ENCODE measurements at places on chromosomes 2 and 18.

DNA sequence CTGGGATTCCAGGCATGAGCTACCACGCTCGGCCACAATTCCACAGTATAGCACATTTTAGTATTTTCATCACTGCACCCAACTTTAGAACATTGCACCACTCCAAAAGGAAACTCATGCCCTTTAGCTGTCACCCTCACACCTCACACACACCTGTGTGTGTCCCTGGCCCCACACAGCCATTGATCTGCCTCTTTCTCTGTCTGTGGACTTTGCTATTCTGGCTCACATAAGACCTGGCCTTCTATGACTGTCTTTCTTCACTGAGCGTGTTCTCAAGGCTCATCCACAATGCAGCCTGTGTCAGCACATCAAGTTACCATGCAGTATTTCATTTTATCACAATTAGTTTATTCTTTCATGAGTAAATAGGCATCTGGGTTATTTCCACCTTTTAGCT is 19.7 kb upstream of the ATP9B start:
- DNase-seq = no peak

DNA sequence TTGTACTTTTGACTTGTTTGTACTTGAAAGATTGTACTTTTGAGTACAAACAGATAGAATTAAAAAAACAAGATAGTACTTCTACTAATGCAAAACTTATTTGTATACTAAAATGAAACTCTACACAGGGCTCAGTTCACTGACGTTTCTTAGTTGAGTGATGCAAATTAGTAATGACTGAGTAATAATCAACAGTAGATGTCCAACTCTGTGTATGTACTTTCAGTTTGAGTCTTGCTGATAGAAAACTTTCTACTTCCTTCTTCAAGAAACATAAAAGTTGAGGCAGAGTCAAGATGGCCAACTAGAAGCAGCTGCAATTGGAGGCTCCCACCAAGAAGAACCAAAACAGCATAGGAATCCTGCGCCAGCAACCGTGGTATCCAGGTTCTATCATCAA is 585.0 kb downstream of the NR4A2 start:
- DNase-seq = no peak

DNA sequence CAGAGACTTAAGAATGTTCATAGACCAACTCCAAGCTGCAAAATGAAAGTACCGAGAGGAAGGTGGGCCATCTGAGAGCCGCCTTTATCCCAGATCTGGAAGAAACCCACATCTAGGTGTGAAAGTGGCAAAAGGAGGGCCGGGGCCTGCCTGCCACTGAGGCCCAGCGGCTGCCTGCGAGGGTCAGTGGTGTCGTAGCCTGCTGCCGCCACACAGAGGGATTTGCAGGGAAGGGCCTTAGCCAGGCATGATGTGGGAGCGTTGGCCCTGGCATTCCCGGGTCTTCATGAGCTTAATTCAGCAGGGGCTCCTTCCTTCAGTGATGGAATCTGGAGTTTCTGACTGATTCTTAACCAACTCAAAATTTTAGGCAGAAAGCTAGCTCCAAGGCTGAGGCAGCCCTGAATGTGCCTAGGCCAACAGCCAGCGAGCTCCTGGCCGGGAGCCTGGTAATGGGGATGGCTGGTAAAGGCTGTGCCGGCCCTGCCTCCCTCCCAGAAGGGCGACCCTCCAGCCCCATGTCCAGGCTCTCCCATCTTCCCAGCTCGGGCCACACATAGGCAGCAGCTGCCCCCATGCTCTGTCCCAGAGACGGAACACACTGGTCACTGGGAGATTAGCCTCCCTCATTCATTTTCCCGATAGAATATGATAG is 230.1 kb downstream of the AGAP1 start:
- DNase-seq = no peak

DNA sequence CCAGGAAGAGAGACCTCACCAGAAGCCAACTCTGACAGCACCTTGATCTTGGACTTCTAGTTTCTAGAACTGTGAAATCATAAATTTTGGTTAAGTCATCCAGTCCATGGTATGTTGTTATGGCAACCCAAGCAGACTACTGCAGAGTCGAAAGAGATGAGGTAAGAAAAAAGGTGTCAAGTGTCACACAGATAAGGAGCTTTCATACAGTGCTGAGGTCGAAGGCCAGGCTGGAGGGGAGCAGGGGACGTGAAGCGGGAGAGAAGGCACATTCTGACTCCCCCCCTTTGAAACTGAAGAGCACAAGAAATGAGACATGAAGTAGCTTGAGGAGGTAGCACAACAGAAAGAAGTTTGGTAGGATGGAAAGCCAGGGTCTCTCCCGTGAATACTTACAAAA is 110.4 kb downstream of the ALK start:
- no peak for DNase-seq

GRCh38 chr18:54117853-54118773 is 106.4 kb downstream of the MBD2 start:
- no peak for DNase-seq

DNA sequence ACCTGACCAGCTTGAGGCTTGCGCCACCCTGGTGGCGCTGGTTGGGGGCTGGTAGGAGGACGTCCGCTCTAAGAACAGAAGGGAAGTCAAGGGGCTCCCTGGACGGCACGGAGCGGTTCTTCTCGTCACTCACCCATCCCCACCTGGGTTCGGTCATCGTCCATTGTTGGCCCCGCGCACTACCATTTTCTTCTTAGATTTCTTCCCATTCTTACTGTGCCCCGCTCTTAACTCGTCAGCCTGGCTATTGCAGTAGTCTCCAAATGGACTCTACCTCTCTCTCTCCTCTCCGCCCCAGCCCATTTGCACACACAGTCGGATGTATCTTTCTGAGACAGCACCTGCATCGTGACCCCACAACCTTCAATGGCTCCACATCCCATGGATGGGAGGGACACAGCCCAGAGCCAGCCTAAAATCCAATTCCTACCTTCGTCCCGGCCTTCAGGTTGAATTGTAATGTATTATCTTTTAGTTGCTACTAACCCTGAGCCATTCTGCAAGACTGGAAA is 814 bp upstream of the RAB1A start:
- peak; percentile 3 for DNase-seq

DNA sequence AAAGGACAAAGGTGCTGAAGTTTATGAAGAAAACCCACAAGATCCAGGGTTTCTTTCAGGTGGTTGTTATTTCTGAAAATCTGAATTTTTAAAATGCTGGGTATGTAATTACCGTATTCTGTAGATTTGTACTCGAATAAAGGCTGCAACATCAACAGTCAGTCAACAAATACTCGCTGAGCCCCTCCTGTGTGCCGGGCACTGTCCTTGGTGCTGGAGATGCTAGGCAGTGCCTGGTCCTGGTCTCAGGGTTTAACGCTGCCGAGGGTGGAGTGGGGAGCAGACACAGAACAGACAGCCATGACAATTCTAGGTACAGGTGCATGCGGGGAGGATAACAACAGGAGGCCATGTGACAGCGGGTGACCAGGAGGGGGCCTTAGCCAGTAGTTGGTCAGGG is 27.2 kb upstream of the PDIA6 start:
- no peak for DNase-seq

GRCh38 chr2:30871980-30872789 is 64.9 kb upstream of the CAPN13 start:
- no peak for DNase-seq

GRCh38 chr18:58175786-58176176 is 131.8 kb downstream of the NEDD4L start:
- no peak for DNase-seq

- DNase-seq = peak; percentile 50
These were observed 130.2 kb downstream of the ARHGAP15 start for GRCh38 chr2:143259368-143259958.

DNA sequence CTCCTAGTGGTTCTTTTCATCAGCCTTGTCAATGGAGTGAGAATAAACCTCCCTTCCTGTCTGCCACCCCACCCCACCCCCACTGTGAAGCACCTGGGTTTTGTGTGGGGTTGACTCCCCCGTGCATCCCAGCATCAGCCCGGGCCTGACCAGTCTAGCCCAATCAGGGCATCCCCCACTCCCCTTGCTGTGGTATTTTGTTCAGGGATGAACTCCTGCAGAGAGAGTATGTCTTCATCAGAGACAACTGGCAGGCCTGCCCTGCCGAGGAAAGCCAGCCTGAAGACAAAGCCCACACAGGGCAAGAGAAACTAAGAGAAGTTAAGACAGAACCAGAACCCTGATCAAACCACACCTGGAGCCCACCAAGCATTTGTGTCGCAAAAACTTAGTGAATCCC is 36.7 kb upstream of the RMP24 start:
- DNase-seq = no peak

DNA sequence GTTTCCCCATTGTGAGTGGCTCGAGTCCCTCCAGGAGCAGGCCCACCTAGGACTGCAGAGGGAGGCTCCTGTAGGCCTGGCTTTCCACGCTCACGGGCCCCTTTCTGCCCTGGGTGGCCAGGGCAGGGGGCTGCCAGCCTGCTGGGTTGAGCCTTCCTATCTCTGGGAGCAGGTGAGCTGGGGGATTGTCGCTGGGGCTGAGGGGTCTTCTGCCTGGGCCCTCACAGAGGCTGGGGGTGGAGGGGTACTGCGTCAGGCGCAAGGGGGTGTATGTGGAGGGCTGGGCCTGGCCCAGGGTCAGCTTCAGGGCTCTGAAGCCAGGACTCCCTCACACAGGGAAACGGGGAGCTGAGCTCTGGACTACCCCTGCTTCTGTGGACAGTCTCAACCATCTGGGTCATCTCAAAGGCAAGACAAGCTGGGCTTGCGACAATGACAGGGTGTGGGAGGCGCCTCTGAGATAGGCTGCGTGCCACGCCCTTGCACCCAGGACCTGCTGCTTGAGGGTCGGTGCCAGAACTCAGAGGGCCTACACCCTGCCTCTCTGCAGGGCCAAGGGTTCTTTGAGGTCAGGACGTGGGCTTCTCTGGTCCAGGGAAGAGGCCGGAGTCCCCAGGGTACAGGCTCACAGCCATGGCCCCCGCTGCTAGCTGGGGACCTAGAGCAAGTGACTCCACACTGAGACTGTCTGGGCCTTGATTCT is 206.1 kb downstream of the TWIST2 start:
- DNase-seq = no peak

- no peak for DNase-seq
These were observed 41.1 kb downstream of the STK17B start for GRCh38 chr2:196130039-196130825.

- no peak for DNase-seq
These were observed 169.0 kb upstream of the COPS8 start for GRCh38 chr2:236916651-236917050.

- DNase-seq = no peak
These were observed 53.8 kb downstream of the TRAPPC12 start for GRCh38 chr2:3433339-3433699.

GRCh38 chr2:227031379-227031778 is 132.6 kb downstream of the COL4A4 start:
- no peak for DNase-seq

DNA sequence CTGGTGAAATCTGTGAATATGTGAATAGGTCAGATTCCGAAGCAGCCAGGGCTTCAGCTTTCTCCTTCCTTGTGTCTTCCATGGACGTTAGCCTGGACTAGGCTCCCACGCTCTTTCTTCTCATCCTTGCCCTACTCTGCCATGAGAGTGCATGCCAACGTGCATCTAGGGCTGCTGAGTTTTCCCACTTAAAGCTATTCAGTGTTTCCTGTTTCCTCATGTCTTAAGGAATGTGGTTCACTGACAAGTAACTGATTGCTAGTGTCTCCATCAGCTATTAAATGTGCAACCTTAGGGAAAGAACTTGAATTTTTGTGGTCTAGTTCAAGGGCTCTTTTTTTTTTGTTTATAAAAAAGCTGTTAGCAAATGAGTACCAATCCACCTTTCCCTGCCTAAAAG is 642.3 kb upstream of the LINC00305 start:
- DNase-seq = no peak

GRCh38 chr18:27843783-27844777 is 332.9 kb downstream of the CDH2 start:
- DNase-seq = no peak

DNA sequence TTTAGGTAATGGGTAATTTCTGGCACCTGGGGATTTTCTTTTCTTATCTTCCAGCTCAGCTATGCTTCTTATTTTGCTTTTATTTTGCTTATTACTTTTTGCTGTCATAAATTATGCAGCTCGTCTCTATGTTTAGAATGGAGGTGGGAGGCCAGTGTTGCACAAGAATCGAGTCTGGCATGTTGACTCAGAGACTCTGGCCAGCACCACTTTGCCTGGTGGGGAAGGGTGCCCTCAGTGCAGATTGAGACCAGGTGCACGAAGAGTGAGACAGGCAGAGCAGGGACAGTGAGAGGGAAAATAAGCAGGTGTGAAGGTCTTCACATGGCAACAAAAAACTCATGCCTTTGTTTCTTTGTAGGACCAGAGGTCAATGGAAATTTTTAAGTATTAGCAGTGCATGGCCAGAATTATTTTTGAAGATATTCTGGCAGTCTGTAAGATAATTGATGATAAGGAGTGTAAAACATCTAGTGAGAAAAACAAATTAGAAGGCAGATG is 59.2 kb upstream of the SLC5A7 start:
- no peak for DNase-seq

DNA sequence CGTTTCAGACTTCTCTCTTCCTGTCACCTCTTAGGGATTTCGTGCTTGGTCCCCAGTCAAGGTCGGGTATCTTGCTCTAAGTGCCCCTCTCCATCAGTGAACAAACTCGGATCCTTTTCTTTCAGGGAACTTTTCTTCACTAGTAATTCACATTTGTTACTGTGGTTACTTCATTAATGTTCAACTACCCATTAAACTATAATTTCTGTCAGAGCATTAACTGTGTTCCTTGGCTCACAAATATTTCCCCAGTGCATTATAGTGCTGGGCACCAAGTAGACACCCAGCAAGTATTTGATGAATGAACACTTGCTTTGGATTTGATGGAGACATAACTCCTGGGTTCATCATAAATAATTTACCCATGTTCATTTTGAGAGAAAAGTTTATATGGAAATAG is 209.7 kb upstream of the KCNJ3 start:
- no peak for DNase-seq

- no peak for DNase-seq
These were observed 135.1 kb upstream of the CTDP1 start for GRCh38 chr18:79544386-79544963.

DNA sequence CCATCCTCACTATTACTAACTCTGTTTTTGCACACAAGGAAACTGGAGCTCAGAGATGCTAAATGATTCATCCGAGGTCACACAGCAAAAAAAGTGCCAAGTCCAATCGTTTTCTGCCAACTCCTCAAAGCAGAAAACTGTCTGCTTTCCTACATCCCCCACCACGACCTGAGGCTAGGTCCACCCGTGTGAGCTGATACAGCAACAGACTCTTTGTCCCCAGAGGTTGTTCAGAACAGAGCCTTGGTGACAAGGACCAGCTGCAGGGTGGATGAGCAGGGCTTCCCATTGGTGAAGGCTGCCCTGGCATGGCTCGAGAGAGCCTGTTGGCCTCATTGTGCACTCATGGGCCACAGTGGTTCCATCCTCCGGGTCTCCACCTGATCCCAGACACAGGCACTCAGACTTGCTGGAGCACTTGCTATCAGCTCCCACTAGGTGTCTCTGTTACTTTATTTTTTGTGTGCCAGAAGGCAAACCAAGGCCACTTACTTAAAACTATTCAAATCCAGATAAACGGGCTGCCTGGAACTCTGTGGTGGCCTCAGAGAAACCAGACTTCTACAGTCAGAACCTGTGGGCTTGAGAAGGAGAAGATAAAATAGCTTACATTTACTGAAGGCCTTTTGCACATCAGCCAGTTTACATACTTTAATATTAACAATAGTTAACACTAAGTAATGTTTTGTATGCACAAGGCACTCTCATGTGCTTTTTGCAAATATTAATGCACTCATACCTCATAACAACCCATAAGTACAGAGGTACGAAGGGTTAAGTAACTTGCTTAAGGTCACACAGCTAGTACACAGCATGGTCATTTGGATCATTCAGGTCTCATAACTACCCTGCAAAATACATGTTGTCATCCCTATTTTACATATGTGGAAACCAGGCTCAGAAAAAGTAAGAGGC is 62.9 kb upstream of the CTIF start:
- DNase-seq = no peak

Data from stimulated activated CD8-positive, alpha-beta memory T cell treated with anti-CD3 and anti-CD28 coated beads, Interleukin-4, amount 100 ng/mL, for 1 hour (primary cell).